ENCODE measurements at places on chromosomes 12 and 14. TPM values are rescaled to one million over a fixed set of nuclear protein-coding genes. Genes with fewer than 3 reads are reported as not detected.

The E2F7 gene
- not detected for total RNA-seq

The APOLD1 gene
- total RNA-seq, result 2.4 TPM

The MGST1 gene
- 0.31 TPM for total RNA-seq

The PLEKHG7 gene
- not detected for total RNA-seq

The TAS2R7 gene
- not detected for total RNA-seq

The PLEKHG3 gene
- 1.2 TPM for total RNA-seq

The KCNMB4 gene
- total RNA-seq, result 1.8 TPM

The AP5M1 gene
- total RNA-seq, result 54.1 TPM

The RPL10L gene
- total RNA-seq, result not detected

The SLC6A12 gene
- total RNA-seq, result not detected

The KRT6C gene
- total RNA-seq, result not detected

The MMP17 gene
- not detected for total RNA-seq
